ENCODE measurements at places on chromosomes 7 and 10. TPM values are rescaled to one million over a fixed set of nuclear protein-coding genes. Genes with fewer than 3 reads are reported as not detected.

GRCh38 chr10:113746217-113746957 is 5.1 kb upstream of the PLEKHS1 start:
- H3K4me3 ChIP-seq = no peak overlapping the region
- DNase-seq = no peak

The IGF2BP3 gene
- 2.6 TPM for total RNA-seq

GRCh38 chr7:33958104-33958503 is 52.8 kb downstream of the BMPER start:
- H3K4me3 ChIP-seq = no peak overlapping the region
- no peaks in the 10 kb centered on the region for H3K36me3 ChIP-seq
- no peak for DNase-seq
- H3K27ac ChIP-seq = no peak overlapping the region
- H3K27me3 ChIP-seq = peaks cover 12% of the 10 kb centered on the region

The TYW1B gene
- 1.5 TPM for total RNA-seq

DNA sequence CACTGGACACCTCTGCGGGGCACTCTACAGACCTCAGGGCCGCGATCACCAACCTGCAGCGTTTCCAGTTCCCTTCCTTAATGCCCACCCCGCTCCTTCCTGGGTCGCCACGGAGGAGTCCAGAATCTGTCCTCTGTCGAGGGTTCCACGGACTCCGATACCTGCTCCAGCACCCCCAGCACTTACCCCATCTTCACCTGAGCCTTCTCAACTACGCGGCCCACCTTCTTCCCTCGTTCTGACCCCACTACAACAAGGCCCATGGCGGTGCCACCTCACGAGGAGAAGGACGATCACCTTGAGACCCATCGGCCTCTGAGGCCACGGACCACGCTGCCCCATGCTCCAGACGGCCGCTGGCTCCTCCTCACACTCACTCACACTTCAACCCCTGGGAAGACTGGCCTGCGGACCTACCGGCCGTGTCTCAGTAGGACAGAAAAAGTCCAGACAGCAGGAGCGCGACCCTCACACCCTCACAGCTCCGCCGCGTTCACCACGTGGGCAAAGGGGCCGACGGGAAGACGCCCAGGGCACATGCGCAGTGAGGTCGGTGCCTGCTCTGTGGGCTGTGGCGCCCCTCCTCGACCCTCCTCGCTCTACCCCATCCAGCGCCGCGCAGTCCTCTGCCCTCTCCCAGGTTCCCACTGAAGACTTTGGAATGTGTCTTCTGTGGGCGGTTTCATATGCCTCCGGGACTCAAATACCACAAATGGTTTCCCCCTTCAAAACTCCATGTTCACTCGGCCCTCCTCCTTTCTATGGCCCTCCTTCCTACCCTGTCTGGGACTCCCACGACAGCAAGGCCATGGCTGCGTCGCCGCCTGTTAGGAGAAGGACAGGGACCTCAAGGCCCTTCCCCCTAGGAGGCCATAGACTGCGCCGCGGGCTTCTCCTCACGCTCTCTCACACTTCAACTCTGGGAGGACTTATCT is 193.9 kb upstream of the PHF14 start:
- no peak overlapping the region for H3K27ac ChIP-seq
- H3K36me3 ChIP-seq = no peaks in the 10 kb centered on the region
- DNase-seq = no peak
- no peaks in the 10 kb centered on the region for H3K27me3 ChIP-seq
- H3K4me3 ChIP-seq = no peak overlapping the region

Data from activated T-cell treated with anti-CD3 and anti-CD28 coated beads, Interleukin-2, amount 50 U/mL, for 72 hours (primary cell).